ENCODE measurements at places on chromosomes 16 and 17.

DNA sequence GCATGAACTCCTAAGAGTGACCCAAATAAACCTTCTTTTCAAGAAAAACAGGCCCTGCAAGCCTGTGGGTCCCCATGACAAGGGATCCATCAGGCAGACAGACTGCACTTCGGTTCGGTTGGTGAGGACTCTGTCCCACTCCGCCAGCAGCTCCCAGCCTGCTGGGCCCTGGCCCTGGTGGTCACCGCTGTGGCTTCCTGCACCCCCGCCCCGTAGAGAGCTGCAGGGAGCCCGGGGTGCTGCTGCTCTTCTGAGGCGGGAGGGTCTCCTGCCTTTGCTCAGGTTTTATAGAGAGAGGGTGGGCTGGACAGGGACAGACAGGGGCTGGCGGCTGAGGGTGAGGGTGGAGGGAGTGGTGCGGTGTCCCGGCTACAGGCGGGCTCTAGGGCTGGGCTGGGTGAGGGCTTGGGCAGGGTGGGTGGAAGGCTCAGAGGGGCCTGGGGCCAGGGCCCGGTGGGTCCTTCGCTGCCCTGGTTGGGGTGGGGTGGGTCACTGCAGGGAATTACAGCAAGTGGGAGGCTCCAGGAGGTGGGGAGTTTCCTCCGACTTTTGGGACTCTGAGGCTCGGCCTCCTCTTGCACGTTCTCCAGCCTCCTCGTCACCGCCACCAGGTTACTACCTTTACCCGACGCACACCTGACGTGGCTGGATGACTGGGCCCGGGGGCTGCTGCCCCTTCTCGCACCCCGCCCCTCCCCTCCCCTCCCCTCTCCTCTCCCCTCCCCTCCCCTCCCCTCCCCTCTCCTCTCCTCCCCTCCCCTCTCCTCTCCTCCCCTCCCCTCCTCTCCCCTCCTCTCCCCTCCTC lies 90.2 kb upstream of the CBX4 start:
- DNase-seq: no peak

GRCh38 chr16:81127051-81127450 lies 30.9 kb upstream of the GCSH start:
- DNase-seq: no peak

- no peak for DNase-seq
These were observed 255.9 kb downstream of the CEP112 start for GRCh38 chr17:65936013-65936412.

- DNase-seq: no peak
These were observed 709 bp downstream of the STAT5A start for GRCh38 chr17:42288803-42289610.

- DNase-seq: no peak
These were observed 41.2 kb downstream of the CNOT1 start for GRCh38 chr16:58588406-58588805.

DNA sequence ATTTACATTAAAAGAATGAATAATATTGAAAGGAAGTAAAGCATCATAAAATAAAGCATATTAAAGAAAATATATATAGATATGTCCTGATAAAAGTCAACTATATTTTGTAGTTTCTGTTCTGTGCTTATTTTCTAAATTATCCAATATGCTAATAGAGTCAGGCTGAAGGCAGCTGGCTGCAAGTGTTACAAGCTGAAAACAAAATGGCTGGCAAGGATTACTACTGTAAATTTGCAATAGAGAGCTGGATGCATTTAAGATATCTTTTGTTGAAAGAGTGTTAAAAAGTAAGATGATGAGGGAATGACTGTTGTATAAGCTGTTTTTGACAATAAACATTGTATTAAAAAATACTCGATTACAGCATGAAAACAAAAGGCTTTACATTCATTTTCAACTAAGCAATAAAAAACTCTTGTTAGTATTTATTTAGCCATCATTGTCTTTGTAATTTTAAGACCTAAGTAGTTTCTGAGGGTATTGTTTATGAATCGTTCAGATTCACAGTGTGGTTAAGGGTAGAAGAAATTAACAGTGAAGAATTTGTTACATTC lies 76.3 kb downstream of the TANC2 start:
- no peak for DNase-seq

GRCh38 chr17:34090593-34090992 lies 164.5 kb upstream of the CCL2 start:
- DNase-seq: no peak

GRCh38 chr16:81429045-81429521 lies 15.5 kb upstream of the CMIP start:
- DNase-seq: no peak

DNA sequence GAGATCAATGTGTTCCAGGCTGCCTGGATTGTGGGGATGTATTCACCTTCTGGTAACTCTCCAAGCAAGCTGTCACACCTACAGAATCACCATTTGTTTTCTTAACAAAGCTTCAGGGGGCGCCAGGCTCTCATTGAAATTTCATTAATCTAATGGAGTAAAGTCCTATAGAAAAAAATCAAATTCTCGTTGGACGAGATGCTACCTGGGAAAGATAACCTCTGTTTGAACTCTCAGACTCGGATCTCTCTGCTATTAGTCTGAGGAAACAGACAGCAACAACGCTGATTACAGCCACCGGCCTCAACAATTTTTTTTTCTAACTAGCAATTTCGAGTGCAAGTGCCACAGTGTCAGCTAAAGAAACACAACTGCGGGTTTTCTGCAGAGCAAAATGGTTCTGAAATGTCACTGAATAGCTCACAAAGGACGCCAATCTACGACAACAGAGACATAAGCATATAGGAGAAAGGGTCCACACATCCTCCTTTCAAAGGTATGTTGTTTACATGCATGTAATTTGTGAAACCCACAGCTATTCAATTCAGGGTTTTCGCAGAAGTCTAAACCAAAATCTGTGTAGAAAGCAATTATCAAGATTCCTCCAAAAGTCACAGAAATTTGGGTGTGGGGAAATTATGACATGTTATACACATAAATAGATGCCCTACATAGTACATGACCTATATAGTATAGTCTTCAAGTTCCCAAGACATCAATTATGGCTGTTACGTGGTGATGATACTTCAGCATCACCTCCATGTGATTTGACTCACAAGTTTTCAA lies 135.8 kb downstream of the SKAP1 start:
- no peak for DNase-seq

All from activated CD8-positive, alpha-beta memory T cell treated with anti-CD3 and anti-CD28 coated beads for 48 hours (primary cell).